ENCODE measurements at places on chromosomes 6 and 20.

- DNase-seq = peak; percentile 36
Measured at GRCh38 chr6:170085475-170086401, 205.1 kb downstream of the DLL1 start.

DNA sequence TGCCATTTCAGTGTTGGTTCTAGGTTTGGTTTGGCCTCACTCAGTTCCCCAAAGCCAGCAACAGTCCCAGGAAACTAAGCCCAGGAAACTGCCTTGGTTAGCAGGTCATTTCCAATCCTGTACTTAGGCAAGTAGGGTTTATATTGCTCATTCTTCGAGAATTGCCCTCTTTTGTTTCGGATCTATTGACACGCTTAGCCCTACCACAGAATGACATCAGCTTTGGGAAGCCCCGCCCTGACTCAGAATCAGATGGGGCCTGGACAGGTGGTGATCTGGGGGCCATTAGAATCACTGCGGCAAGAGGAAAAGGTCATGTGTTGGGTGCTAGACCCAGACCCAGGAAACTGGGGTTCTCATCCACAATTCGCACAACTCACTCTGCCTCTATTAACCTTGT, 578.2 kb downstream of the QKI start:
- no peak for DNase-seq

DNA sequence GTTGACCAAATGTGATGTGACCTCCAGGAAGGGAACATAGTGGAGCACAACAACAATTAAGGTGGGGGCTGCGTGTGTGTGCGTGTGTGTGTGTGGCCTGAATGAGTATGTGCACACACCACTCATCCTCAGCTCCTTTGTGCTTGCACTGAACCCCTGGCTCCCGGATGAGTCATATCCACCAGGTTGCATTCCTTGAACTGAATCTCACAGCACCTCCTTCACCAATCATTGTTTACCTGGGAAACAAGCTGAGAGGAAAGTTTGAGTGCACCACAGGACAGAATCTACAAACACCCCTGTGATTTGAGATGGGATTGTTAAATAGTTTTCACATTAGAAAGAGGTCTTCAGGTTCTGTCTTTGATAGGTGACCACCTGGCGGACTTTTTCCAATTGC, 33.7 kb upstream of the GPR6 start:
- no peak for DNase-seq

GRCh38 chr20:22106308-22106938, 401.0 kb downstream of the PAX1 start:
- no peak for DNase-seq

DNA sequence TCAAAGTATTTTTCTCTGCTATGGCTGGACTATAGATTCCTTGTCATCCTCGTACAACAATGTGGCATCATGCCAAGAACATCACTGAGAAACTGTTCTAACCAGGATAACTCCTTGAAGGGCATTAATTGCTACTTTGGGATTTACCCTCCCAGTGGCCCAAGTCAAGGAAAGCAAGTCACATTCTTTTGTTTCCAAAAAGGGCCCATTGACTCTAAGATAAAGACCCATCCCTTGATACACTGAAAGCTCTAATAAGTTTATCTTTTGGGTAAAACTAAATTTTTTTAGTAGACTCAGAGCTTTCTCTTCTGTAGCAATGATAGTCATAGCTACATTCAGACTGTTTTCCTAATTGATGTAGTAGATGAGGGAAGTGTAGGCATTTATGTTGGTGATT, at the start of gene OR2J3:
Gene OR2J3, plus strand, starts transcription at position 301 of the 400 bp plus-strand sequence. CDS start 3,833 bp downstream, outside the sequence.
- no peak for DNase-seq

- DNase-seq = no peak
Measured at GRCh38 chr6:147418523-147418922, 90.0 kb upstream of the SAMD5 start.

DNA sequence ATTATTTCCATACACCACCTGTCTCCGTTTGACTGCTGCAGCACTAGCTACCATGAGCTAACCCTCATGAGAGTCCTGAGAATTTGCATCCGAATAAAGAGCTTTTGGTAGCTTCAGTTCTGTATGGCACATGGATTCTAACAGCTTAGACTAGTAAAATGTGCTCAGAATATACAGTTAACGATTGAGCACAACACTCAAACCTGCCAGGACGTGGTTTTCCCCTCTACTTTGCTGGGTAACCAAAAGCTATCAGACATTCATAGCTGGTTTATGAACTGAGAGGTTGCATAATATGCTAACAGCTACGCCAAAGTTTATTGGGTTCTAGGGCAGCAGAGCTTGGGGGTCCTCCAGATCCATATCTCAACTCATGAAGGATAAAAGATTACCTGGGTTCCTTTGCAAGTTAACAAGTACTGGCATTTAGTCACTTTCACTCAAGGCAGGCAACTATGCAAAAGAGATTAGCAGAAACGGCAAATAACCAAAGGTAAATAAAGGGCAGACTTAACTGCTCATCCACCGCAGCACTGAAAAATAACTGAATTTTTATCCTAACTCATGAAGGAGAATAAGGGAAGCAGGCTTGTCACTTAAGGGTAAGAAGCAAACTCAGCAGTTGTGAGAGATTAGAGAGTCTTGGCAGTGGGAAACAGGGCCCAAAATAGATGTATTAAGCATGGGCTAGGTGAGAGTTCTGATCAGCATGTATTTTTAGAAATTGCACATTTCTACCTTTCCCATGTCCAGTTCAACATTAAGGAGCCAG, 29.4 kb downstream of the NUDT3 start:
- DNase-seq = no peak

DNA sequence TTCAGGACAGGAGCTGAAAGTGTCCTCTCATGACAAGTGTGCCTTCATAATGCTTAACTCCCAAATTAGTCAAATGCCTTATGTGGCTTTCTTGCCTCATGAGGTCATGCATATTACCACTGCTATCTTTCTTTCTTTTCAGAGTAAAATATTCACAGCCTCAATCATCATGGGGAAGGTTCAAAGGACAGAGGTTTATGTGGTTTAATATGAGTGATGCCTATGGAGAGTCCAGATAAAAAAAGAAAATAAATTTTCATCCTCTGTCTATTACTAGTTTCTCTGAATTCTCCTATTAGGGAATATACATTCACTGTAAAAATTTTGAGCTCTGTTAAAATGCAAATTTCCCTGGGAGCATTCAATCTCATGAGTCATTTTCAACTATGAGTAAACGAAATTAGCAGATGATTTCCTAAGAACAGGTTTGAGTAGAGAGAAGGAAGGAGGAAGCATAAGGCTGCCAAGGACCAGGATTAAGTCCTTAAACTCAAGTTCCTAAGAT, 396.9 kb upstream of the ADGRB3 start:
- no peak for DNase-seq

- DNase-seq = no peak
Measured at GRCh38 chr6:12969966-12970365, 253.4 kb downstream of the PHACTR1 start.

DNA sequence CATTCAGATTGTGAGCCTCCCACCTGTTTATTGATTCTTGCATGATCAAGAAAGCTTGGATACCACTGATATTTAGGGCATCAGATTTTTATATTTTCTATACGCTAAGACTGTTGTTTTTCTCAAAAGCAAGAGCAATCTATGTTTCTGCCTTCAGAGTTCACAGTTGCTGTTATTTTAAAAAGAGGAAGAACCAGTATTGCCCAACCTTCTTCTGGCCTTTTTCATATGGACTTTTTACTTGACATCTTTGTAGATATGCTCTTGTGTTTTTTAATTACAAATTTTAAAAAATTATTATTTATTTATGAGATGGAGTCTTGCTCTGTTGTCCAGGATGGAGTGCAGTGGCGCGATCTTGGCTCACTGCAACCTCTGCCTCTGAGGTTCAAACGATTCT, 28.9 kb downstream of the SLC17A5 start:
- DNase-seq = no peak

DNA sequence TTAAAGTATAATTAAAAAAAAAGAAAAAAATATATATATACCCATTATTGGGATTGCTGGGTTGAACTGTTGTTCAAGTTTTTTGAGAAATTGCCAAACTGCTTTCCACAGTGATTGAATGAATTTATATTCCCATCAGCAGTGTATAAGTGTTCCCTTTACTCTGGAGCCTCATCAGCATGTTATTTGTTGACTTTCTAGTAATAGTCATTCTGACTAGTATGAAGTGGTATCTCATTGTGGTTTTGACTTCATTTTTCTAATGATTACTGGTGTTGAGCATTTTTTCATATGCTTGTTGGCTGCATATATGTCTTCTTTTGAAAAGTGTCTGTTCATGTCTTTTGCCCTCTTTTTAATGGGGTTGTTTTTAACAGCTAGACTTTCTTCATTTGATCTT, 1260.8 kb upstream of the GJE1 start:
- DNase-seq = no peak

DNA sequence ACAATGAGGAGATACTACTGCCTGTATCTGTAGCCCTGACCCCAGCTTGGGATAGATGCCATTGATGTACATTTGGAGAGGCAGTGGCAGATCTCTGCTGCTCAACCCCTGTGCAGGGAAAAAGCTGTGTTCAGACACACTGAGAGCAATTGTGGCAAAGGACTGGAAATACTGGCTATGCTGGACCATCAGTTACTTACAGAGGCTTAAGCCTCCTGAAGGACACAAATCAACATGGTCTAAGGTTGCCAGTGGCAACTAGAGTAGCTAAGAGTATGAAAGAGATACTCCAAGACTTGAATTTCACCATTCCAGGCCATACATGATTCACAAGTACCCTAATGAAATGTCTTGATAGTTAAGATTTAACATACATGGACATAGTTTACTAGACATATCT, 32.4 kb upstream of the ENPP4 start:
- no peak for DNase-seq

- DNase-seq = no peak
Measured at GRCh38 chr6:90268178-90268577, 28.5 kb downstream of the BACH2 start.

- no peak for DNase-seq
Measured at GRCh38 chr6:156199182-156199581, 578.0 kb upstream of the ARID1B start.

DNA sequence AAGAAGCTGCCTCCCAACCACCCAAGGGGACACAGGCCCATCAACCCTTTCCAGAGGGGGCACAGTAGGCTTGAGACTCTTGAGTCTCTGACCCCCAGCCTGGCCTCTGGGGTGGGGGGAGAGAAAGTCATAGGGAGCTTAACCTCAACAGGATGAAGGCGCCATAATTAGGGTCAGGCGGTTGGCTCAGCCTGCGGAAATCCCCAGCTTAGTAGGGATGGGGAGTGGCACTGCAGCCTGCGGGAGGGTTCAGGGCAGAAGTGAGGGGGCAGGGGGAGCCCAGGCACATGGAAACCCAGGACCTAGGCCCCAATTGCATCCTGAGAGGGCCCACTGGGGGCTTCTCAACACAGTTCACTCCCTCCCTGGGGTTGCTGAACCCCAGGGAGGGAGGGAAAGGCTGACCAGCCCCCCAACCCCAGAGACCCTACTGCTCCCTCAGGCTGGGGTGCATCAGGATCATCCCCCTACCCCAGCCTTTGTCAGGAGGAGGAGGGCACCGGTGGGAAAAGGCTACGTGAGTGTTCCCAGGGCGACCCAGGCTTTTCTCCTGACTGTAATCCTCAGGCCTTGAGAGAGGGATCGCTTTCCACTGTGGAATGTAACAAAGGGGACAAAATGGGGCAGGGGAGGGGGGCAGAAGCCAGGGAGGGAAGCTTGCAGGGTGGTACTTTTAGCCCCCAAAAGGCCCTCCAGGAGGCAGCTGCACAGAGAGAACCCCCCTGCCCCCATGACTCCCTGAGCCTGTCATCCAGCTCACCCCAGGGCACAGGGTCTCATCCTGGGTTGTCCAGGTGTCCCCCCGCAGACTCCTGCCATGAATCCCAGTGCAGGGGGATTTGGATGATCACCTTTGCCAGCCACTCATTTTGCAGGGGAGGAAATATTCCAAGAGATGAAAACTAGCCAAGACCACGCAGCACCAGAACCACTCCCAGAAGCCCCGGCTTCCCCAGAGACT, 46.4 kb downstream of the MRPL14 start:
- DNase-seq = no peak

- no peak for DNase-seq
Measured at GRCh38 chr6:110063594-110064263, 85.6 kb downstream of the GPR6 start.

DNA sequence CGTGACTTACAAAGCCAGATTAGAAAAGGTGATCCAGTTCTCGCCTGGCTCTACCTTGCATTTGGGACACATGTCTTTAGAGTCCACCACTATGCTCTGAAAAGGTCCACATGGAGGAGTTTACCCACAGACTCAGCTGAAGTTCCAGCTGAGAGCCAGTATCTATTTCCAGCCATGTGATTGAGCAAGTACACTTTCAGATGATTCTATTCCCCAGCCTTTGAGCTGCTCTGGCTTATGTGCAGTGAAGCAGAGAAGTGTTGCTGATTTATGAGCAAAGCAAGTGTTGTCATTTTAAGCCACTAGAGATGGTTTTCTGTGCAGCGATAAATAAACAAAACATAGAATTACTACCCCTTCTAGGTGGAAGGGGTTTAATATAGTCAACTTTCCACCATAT, 520.8 kb upstream of the RNF217 start:
- no peak for DNase-seq

DNA sequence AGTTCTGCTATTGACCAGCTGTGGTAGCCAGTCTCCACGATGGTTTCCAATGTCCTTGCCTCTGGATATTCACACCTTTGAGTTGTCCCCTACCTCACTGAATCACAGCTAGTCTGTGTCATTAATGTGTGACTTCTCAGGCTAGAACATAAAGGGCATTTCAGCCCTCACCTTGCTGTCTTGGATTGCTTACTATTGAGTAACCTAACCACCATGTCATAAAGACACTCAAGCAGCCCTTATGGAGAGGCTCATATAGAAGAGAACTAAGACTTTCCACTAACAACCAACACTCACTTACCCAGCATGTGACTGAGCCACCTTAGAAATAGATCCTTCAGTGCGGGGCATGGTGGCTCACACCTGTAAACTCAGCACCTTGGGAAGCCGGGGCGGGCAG, 19.1 kb upstream of the ABCC10 start:
- no peak for DNase-seq

DNA sequence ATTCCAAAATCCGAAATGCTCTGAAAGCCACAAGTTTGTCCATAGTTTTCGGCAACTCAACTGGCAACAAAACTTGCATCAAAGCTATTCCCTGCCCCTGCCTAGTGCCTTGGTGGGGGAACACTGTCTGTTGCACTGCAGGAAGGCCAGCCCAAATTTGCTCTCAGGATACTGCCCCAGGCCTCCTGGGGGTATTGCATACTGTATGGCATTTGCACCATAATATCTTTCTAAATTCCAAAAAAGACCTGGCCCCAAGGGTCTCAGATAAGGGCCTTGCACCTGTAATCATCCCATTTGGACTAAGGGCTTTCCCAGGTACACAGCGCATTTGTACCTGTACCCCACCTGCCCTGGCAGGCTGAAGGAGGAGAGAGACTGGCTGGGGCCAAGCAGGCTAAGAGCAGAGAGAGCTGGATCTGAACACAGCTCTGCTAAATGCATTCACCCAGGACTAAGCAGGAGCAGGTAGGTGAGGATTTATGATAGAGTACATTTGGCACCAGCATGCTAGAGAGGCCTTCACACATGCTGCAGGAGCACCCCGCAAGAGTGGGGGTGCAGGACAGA, 4.0 kb upstream of the GRM4 start:
- no peak for DNase-seq

Data from Right ventricle myocardium superior (tissue), 1 donor.